ENCODE measurements at places on chromosomes 13 and 19. TPM values are rescaled to one million over a fixed set of nuclear protein-coding genes. Genes with fewer than 3 reads are reported as not detected.

- no peak for DNase-seq
Measured at GRCh38 chr13:49998714-49999624, 2.1 kb downstream of the TRIM13 start.

DNA sequence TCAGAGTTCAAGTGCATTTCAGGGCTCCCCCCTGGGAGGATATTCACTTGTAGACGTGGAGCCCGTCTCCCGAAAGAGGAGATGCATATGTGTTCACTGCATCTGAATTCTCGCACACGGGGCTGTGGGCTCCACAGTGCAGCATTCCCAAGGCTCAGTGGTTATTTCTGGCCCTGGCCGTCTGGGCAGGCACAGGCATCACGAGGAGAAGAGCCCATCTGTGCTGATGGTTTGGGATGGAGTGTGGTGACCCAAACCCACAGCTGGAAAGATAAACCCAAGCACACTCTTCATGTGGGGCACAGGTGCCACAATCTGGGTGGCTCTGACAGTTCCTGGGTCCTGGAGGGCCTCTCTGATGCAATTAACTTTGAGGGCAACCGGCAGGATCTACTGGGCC lies 242.1 kb downstream of the TSHZ3 start:
- DNase-seq: no peak

GRCh38 chr19:19542507-19542906 lies 4.4 kb downstream of the CILP2 start:
- DNase-seq: no peak

DNA sequence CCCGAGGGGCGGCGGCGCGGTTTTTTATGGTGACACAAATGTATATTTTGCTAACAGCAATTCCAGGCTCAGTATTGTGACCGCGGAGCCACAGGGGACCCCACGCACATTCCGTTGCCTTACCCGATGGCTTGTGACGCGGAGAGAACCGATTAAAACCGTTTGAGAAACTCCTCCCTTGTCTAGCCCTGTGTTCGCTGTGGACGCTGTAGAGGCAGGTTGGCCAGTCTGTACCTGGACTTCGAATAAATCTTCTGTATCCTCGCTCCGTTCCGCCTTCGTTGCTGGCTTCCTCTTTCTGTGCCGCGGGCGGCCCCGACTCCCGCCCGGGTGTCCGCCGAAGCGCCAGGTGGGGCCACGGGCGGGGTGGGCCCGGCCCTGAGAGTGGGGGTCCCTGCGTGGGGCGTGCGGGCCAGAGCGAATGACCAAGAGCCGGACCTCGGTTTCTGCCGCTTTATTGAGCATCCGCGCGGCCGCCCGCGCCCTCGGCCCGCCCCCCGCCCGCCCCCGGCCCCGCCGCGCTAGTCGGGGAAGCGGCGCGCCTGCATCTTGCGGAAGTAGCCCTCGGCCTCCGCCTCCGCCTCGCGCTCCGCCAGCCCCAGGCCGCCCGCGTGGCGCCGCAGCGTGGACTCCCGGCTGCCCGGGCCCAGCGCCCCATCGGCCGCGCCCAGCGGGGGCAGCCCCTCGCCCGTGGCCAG lies 9.6 kb downstream of the PLPPR3 start:
- DNase-seq: no peak

DNA sequence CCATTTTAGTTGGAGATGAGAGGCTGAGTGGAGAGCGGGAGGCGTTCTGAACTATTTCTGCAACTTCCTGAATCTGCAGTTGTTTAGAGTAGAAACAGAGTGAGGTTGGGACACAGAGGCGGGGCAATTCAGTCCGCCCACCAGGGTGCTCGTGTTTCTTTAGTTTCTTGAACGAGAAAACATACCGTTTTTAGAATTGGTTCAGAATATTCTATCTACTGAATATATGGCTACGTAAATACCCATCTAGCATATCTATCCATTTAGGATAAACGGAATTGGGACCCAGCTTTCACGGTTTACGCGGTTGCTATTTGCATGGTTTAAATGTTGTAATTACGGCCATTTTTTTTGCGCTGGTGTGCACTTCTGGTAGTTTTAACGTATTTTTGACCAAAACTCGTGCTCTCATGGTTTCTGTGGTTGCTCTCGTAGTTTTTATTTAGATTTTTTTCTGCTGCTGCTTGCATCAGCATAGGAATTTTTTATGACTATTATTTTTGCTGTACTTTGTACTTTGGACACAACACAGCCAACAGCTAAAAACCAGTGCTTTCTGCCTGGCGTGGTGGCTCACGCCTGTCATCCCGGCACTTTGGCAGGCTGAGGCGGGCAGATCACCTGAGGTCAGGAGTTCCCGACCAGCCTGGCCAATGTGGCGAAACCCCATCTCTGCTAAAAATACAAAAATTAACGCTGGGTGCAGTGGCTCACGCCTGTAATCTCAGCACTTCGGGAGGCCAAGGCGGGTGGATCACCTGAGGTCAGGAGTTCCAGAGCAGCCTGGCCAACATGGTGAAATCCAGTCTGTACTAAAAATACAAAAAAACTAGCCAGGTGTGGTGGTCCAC lies 32.7 kb downstream of the TIMM13 start:
- DNase-seq: no peak

- peak; percentile 41 for DNase-seq
Measured at GRCh38 chr19:40530091-40530901, 46.4 kb upstream of the SHKBP1 start.

Gene ZNF285
- total RNA-seq: 2.0 TPM

Gene KLHL1
- total RNA-seq: not detected

- DNase-seq: no peak
Measured at GRCh38 chr19:3013263-3013725, 15.8 kb downstream of the TLE2 start.

- DNase-seq: no peak
Measured at GRCh38 chr13:113061271-113061625, 44.3 kb upstream of the F7 start.

Gene CCL25
- not detected for total RNA-seq

Gene ONECUT3
- total RNA-seq: not detected

DNA sequence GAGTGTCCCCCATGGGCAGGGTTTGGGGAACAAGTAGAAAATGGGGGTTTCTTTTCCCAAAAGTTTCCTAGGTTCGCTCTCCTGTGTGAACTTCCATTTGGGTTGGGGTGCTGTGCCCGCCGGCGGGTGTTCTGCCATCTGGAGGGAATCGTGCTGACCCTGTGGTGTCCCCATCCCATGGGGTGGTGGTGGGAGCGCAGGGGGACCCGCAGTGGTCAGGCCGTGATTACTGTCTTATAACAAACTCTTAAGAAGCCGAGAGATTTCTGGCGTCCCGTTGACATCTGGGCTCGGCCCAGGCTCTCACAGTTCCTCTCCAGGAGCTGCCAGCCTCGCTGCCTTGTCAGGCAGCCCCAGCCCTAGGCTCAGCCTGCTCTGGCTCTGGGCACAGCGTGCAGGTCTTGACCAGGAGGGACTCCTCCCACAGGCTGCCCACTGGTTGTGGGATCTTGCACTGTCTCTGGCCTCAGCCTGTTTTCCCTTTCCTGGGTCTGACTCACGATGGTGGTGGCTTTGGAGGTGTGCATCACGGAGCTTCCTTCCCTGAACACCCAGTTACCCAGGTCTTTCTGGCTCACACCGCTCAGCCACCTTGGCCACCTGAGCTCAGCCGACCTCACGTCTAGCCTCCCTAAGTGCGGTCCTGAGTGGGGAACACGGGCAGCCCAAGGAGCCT lies 34.5 kb downstream of the PLEKHJ1 start:
- no peak for DNase-seq

- no peak for DNase-seq
Measured at GRCh38 chr19:8608941-8609278, 1.6 kb downstream of the ADAMTS10 start.

Gene PLA2G4C
- total RNA-seq: 35.2 TPM

Gene CLEC17A
- 0.16 TPM for total RNA-seq

DNA sequence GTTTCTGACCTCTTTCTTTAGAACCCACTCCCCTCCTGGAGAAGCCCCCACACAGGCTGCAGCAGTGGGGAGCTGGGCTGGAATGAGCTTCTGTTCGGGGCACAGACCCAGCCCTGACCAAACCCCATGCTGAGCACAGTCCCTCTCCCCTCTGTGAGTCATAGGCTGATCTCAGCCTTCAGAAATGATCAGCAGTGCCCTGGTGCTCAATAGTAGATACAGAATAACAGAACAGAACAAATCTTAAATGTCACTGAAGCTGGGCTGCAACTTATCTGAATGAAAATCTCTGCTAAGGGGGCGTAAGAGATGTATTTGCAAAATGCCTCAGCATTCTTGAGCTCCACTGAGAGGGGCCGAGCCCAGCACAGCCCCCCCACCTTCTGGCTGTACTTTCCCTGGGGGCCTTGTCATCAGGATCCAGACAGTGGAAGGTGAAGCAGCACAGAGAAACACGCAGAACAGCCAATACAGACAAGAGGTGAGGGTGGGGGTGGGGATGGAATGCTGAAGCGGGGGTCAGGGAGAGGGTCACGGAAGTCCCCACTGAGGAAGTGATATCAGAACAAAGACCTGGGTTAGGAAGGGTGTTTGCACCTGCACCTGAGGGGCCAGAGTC lies 9.9 kb downstream of the ZNF665 start:
- no peak for DNase-seq

GRCh38 chr19:2016041-2016807 lies 710 bp upstream of the BTBD2 start:
- no peak for DNase-seq

- no peak for DNase-seq
Measured at GRCh38 chr13:99376924-99377323, 69.7 kb upstream of the GPR183 start.

- DNase-seq: no peak
Measured at GRCh38 chr19:28956421-28956820, 256.5 kb downstream of the UQCRFS1 start.

Gene ZNF665
- total RNA-seq: 3.1 TPM

- no peak for DNase-seq
Measured at GRCh38 chr13:79194727-79195126, 211.3 kb downstream of the RBM26 start.

- DNase-seq: no peak
Measured at GRCh38 chr19:30512176-30513081, 140.2 kb downstream of the ZNF536 start.

GRCh38 chr19:46631481-46631880 lies 4.5 kb downstream of the GNG8 start:
- DNase-seq: no peak

- DNase-seq: no peak
Measured at GRCh38 chr13:30266756-30267155, 40.6 kb downstream of the KATNAL1 start.

DNA sequence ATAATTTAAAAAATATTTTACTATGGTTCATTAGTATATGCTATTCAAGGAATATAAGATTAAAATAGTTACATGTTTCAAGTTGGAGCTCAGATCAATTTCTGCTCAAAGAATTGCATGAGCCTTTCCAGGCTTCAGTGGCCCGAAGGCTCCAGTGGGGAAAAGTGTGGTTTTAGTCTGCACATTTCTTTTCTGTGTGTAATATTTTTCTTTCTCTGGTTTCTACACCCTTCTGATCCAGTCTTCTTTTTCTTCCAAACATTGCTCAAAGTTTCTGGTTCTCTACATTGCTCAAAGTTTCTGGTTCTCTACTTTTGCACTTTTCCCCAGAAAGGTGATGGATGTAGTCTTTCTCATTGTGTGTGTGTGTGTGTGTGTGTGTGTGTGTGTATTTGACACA lies 64.7 kb upstream of the OXGR1 start:
- DNase-seq: no peak

- DNase-seq: no peak
Measured at GRCh38 chr13:34731486-34731885, 210.6 kb upstream of the NBEA start.

DNA sequence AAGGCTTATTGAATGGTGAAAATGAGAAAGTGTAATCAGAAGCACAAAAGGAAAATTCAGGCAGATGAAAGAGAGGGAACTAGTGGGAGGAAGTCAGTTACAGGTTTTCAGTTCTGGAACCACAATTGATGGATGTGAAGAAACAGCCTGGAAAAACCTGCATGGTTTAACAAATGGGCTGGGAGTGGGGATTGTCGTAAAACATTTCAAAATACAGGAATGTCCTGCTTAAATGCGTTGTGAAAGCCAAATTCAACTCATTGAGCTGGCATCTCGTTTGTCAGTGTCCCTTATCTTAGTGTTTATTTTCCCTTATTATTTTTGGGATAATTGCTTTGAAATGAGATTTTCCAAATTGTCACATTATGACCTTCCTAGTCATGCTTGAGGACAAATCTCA lies 106.5 kb upstream of the RFC3 start:
- no peak for DNase-seq

GRCh38 chr13:32984857-32985626 lies 31.2 kb upstream of the KL start:
- no peak for DNase-seq

Gene TUBB4A
- 2.6 TPM for total RNA-seq

- no peak for DNase-seq
Measured at GRCh38 chr13:109357751-109358471, 428.5 kb downstream of the IRS2 start.

DNA sequence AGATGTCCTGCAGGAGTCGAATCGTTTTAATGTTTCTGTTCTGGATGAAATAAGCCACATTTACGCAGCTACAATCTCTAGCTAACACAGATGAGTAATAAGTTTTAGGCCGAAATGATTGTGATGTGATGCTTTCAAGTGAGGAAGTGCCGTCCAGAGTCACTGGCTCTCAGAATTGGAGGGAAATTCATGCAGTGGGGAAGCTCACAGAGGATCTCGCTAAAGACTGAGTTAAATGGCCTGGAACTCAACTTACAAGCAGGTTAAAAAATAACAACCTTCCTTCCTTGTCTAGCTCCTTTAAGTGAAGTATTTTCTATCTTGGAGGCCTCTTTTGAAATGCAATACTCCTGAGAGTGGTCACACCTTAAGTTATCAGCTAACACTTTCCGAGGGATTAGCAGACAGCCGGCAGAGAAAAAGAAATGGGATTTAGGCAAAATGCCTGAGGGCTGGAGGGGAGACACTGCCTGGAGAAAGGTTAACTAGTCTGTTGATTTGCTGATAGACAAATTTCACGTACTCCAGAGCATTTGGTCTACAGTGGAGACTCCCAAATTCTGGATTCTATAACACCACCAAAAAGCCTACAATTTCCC lies 74.2 kb downstream of the IRS2 start:
- DNase-seq: no peak

DNA sequence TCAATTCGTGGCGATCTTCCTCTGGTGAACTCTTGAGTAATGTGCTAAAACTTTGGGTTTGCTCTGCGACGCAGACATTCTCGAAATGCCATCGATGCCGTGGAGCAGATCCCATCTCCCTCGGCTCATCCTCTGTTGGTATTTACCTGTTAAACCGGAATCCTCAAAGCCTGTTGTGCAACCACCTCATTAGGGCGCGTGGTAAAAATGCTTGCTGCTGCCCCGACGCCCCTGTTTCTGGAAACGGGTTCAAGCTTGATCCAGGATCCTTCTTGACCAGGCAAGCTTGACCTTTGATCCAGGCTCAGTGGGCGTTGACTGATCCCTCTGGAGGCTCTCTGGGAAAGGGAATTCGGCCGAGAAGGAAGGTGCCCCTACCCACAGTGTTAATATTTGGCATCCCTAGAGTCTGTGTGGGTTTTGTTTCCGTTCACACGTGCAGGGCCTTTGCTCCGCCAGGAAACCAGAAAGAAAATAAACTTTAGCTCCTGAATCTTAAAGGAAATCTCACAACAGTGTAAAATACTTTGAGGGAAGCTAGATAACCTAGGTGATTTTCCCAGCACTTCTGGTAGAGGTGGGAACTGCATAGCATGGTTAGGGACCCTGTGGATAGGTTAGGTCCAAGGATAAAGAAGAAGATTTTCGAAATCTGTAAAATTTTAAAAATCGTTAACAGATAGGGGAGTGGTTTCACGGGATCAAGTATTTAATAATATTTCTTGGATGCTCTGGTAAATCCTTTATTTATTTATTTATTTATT lies 1.1 kb downstream of the LSM14A start:
- DNase-seq: no peak

- DNase-seq: no peak
Measured at GRCh38 chr13:95251641-95252040, 49.6 kb downstream of the ABCC4 start.

Gene NANOS3
- 0.98 TPM for total RNA-seq

GRCh38 chr19:7657131-7657751 lies 11.6 kb upstream of the RETN start:
- DNase-seq: no peak

All from activated naive CD4-positive, alpha-beta T cell treated with anti-CD3 and anti-CD28 coated beads, Interleukin-2, amount 50 U/mL, for 72 hours (primary cell).